Adipocyte (in vitro differentiated cells): ENCODE measurements at places on chromosomes 4 and X.

- peak; percentile 24 for DNase-seq
Measured at GRCh38 chrX:116009861-116010710, 160.5 kb upstream of the AGTR2 start.

GRCh38 chrX:45889471-45889870 lies 655.8 kb downstream of the ZNF674 start:
- DNase-seq, result peak; percentile 38

DNA sequence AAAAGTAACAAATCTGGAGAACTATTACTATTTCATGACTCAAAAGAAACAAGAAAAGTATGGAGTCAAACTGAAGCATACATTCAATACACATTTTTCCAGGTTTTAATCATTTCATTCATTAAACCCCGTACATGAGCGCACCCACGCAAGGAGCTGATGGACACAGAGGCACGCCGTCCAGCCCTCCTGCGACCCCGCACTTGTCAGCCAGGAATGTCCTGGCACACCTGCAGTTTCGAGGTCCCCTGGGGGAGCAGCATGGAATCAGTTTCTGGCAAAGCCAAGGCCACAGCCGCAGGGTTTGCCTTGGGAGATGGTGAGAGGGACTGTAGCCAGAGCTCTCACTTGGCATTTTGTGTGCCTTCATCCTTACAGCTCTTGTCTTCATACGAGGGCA lies 12.8 kb upstream of the SLC2A9 start:
- DNase-seq, result no peak

DNA sequence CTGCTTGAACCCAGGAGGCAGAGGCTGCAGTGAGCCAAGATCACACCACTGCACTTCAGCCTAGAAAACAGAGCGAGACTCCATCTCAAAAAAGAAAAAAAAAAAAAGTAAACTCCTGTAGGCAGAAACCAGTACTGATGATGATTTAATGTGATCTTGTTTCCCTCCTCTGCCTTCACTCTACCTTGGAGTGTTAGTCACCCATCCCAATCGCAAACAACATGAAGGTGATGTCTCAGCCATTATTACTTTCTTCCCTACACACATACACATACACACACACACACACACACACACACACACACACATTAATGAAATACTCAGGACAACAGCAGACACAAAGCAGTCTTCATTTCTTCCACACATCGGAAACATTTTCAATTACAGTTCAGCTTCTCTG lies 15.6 kb downstream of the XKRX start:
- DNase-seq, result no peak

GRCh38 chr4:121939690-121940089 lies 12.2 kb downstream of the TRPC3 start:
- no peak for DNase-seq

GRCh38 chr4:113790478-113790877 lies 28.9 kb upstream of the CAMK2D start:
- no peak for DNase-seq

DNA sequence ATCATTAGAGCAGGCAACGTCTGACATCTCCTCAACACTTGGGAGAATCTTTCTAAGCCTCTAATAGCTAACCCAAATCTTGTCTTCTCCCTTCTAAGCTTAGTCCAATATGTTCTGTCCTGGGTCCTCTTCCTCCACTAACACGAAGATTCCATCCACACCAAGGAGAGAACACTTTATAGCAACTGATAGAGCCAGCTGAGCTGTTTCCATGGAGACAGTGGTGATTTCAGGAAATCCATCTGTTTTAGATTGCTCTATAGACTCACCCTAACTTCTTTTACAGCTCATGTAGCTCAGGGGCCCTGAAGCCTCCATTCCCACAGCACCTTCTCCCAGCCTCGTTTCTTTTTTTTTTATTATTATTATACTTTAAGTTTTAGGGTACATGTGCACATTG lies 37.4 kb downstream of the SCD5 start:
- peak; percentile 64 for DNase-seq

GRCh38 chrX:123801901-123802300 lies 58.0 kb upstream of the XIAP start:
- DNase-seq, result no peak

DNA sequence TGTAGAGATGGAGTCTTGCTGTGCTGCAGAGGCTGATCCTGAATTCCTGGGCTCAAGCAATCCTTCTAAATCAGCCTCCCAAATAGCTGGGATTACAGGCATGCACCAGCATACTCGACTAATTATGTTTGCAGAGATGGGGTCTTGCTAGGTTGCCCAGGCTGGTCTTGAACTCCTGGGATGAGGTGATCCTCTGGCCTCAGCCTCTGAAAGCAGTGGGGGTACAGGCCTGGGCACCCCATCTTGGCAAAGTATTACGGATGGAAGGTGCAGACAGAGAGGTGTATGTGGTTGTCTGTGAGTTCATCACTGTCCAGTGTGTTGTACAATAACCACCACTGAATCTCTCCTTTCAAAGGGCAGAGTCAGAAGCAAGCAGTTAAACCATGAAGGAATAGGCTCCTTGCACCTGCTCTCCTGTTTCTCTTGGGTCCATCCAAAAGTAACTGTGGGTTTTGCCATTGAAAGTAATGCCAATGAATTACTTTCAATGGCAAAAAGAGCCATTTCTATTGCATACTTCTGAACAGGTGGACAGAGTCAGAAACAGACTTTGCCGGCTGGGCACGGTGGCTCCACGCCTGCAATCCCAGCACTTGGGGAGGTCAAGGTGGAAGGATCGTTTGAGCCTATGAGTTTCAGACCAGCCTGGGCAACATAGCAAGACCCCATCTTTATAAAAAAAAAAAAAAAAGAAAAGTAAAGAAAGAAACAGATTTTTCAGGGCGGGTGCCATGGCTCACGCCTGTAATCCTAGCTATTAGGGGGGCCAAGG lies 7.0 kb upstream of the AKAP17A start:
- DNase-seq, result no peak

DNA sequence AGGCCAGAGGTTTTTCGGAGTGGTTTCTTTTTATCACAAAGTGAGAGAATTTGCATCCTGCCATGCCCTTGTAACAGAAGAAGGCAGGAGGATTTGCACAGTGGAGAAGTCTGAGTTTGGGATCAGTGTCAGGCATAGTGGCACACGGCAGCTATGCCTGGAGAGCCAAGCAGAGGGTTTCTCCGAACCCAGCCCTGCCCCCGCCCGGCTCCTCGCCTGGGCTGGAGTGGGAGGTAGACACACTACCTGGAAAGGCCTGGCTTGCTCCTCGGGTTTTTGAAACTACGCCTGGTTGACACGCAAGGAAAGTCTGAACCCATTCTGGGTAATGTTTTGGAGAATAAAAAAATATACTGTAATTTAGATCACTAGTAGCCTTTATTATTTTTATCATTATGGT lies 1653.6 kb upstream of the TENM3 start:
- no peak for DNase-seq

GRCh38 chrX:100658941-100659381 lies 15.0 kb downstream of the SRPX2 start:
- DNase-seq, result no peak

DNA sequence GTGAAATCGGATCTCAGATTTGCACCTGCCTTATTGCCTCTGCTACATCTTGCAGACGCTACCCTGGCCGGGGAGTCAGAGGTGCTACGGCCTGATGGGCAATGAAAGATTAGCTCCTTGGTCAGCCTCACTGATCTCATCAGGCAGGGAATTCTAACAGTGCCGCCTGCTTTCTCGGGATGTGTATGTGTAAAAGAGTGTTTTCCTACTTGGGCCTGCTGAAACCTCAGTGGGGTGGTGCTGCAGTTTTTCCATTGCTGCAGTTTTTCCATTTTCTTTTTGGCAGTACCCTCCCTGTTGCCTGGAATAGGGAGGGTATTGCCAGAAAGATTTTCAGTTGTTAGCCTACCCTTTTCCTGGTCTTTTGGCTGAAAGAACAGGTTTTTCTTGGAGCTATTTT lies 117.5 kb downstream of the CDKL5 start:
- DNase-seq, result no peak

- peak; percentile 46 for DNase-seq
Measured at GRCh38 chr4:41145571-41146078, 68.7 kb downstream of the APBB2 start.

DNA sequence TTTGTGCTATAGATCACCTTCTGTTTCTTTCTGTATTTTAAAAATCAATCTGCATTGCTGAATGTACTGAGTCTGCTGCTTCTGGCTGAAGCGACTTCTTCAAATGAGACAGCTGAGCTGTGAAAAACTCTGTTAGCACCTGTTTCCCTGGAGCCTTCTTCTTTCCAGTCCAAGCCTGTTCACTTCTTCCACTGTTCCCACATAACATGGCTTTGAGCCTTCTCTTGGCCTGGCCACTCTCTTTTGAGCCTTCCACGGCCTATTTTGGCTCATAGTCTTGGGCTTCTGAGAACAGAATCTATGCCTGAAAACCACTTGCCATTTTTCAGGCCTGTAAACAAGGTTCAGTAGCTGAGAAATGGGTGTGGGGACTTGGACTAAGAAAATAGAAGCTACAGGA lies 132.9 kb upstream of the IGFBP7 start:
- DNase-seq, result no peak

DNA sequence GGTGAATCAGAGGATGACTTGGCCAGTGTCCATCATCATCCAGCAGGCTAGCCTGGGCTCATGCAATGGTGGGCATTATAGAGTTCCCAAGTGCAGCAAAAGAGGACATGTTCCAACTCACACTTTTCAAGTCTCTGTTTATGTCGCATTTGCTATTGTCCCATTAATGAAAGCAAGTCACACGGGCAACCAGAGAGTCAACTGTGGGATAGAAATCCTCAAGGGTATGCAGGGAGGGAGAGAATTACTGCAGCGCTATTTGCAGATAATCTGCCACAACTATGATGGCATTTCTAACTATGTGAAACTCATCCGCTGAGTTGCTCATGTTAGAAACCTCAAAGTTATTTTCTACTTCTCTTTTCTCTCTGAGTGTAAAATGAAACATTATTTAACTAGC lies 78.5 kb upstream of the TAB3 start:
- no peak for DNase-seq

- DNase-seq, result no peak
Measured at GRCh38 chr4:123031664-123032063, 109.3 kb upstream of the NUDT6 start.

GRCh38 chr4:11105715-11106114 lies 323.0 kb downstream of the HS3ST1 start:
- no peak for DNase-seq

- DNase-seq, result no peak
Measured at GRCh38 chr4:152009031-152009670, 248.3 kb upstream of the GATB start.

DNA sequence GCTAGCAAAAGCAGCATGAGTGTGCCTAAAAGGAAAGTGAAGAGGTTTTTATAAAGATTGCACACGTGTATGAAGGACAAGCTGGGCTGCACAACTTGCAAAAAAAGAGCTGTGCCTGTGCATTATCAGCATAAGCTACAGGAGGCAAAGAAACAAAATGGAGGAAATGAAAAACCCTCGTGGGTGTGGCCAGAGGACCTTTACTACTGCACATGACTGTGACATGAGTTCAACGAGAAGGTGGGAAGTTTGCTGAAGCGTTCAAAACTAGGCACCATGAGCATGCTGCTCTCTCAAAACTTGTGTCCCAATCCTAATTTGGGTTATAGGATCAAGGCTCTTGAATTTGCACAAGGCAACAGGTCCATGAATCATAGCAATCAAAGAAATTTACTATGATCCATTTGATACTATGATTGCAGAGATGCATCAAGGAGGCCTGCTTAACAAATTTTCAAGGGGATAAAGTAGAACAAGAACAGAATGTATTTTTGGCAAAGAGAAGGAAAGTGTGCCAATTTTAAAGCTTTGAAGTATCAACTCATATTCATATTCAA lies 38.1 kb upstream of the CXorf38 start:
- no peak for DNase-seq

- DNase-seq, result no peak
Measured at GRCh38 chr4:8168832-8169598, 10.4 kb upstream of the ABLIM2 start.

DNA sequence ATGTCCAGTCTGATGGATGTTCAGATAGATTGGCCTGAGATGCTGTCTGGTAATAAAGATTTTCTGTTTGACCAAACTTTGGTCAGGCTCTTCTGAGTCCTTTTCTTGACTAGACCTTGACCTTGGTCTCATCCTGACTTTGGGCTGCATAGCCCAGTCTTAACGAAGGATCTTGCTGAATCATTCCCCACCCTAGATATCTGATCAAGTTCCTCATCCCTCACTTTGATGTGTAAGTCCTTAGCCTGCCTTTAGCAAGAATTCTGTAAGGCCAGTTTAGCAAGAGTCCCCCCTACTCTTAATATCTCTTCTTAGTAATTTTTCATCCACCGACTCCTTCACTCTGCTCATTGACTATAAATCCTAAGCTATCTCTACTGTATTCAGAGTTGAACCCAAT lies 244.4 kb upstream of the JADE1 start:
- DNase-seq, result no peak

GRCh38 chr4:173051716-173052115 lies 116.9 kb upstream of the GALNT7 start:
- no peak for DNase-seq

GRCh38 chrX:153973127-153974002 lies 811 bp downstream of the TMEM187 start:
- DNase-seq, result no peak

DNA sequence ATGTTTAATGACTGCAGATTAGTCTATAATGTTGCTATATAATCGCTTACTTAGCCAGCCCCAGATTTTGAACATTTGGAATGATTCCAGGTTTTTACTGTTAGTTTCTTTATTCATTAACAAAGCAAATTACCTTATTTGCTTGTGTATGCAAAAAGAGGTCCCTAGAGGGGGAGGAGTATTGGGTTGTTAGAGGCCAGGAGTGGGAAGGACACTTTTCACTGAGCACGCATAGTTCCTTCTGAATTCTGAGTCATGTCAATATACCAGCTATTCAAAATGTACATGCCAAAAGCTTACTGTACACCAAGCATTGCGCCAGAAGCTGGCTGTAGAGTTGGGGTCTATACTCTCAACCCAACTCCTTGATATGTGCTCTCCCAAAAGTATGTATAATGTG lies 5.1 kb upstream of the DGAT2L6 start:
- DNase-seq, result no peak

GRCh38 chrX:130426531-130426930 lies 24.7 kb downstream of the RBMX2 start:
- no peak for DNase-seq

- peak; percentile 23 for DNase-seq
Measured at GRCh38 chr4:131316086-131316485, 1833.0 kb upstream of the PCDH10 start.

- DNase-seq, result no peak
Measured at GRCh38 chr4:174281182-174281737, 2.2 kb downstream of the FBXO8 start.

GRCh38 chr4:102601586-102602227 lies 100.5 kb downstream of the NFKB1 start:
- DNase-seq, result no peak

DNA sequence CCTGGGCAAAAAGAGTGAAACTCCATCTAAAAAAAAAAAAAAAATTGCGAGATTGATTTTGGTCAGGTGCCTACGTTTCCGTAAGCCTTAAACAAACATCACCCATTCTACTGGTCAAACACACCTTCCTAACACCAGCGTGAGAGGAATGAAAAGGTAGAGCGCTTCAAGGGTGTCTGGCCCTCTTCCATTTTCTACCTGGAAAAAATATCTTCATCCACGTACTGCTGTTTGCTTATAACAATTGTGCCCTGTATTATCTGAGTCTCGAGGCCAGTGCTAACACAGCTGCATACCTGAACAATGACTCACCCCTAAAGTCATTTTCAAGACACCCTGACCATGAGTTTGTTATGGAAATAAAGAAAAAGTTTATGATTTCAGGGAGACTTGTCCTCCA lies 13.9 kb downstream of the TMSB4X start:
- DNase-seq, result peak; percentile 68

GRCh38 chrX:73766431-73766795 lies 203.4 kb downstream of the CHIC1 start:
- DNase-seq, result no peak
